Activated CD4-positive, alpha-beta T cell treated with anti-CD3 and anti-CD28 coated beads, Interleukin-2, Interleukin-6, amounts not matched to agents 100 ng/mL and 50 ng/mL, durations not matched to agents 16 hours and 8 hours (primary cell): ENCODE measurements at places on chromosomes 4 and X.

GRCh38 chrX:66676990-66677389 lies 38.1 kb upstream of the EDA2R start:
- no peak for DNase-seq

- no peak for DNase-seq
Measured at GRCh38 chrX:136907621-136908020, 27.1 kb upstream of the RBMX start.

- no peak for DNase-seq
Measured at GRCh38 chr4:22233230-22233629, 282.6 kb downstream of the ADGRA3 start.

GRCh38 chrX:131393426-131393825 lies 104.3 kb upstream of the IGSF1 start:
- DNase-seq: no peak

GRCh38 chrX:41692162-41692749 lies 3.5 kb downstream of the GPR34 start:
- DNase-seq: no peak

GRCh38 chr4:48974979-48975640 lies 11.0 kb upstream of the CWH43 start:
- no peak for DNase-seq
